ENCODE measurements at places on chromosomes 4 and X.

DNA sequence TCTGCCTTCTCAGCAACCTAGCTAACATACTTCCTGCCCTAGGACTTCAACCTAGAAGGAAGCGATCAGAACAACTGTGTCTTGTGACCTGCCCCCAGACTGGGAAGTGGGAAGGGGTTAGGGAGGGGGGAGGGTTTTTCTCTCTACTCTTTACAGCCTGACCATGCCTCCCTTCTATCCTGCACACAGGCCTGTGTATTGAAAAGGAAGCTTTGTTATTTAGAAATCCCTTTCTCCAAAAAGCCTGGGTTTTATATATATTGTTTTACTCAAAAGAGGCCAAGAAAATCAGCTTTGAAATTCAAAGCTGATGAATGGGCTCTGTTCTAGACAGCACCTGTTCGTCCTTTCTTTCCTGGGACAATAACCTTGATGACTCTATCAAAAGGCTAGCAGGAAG lies 35.2 kb upstream of the SMS start:
- DNase-seq, result no peak

GRCh38 chr4:164924670-164925238 lies 47.8 kb downstream of the APELA start:
- no peak for DNase-seq

GRCh38 chr4:54109241-54110018 lies 9.5 kb downstream of the GSX2 start:
- DNase-seq, result no peak

GRCh38 chrX:26925088-26925487 lies 538.1 kb downstream of the PPP4R3C start:
- no peak for DNase-seq

DNA sequence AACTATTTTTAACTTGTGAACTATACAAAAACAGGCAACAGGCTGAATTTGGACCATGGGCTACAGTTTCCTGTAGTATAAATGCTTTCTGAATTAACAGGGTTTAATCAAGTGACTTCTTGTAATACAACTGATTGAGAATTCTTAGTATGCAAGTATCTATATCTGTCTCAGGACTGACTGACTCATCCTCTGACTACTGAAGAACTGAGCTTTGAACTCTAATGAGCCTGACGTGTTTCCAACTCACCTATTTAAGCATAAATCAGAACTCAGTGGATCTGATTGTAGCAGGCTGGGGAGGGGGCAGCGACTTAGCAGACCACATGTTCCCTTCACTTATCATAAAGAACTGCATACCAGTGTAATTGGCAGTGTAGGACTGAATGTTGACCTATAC lies 7.8 kb downstream of the SPATA4 start:
- DNase-seq, result no peak

- DNase-seq, result no peak
Observed at GRCh38 chrX:12058087-12058486, 80.2 kb upstream of the FRMPD4 start.

DNA sequence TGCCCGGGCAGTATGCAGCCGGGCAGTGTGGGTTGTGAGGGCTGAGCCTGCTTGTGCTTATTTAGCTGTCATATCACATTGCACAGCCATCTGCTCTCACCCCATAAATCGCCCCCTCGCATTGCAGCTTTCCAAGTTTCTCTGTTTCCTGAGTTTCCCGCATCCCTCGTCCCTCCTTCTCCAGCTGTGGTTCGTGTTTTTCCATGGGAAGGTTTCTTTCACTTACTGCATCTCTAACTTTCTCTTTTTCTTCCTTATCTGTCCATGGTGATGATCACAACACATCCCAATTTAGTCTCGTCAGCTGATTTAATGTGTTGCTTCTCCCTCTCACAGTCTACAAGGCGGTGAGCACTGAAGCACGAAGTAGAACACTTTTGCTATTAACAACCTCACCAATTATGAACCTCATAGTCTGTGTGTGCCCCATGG lies 118.1 kb downstream of the ENPP6 start:
- DNase-seq, result no peak

GRCh38 chr4:119722670-119723069 lies 94.1 kb upstream of the PDE5A start:
- DNase-seq, result no peak

DNA sequence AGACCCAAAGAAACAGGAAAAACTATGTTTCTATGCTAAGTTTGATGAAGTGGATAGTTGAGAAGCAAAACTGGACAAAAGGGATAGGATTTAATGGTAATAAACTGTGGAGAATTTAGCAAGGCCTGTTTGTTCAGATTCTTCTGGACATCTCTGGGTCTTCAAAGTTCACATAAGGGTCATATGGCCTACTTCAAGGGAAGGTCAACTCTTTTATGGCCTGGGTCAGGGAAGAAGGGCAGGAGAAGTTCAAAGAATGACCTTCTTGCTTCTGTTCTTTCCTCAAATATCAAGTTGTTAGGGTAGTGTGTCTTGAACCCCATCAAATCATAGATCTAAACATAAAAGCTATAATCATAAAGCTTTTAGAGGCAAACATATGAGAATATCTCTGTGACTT lies 102.7 kb downstream of the SOWAHB start:
- no peak for DNase-seq

DNA sequence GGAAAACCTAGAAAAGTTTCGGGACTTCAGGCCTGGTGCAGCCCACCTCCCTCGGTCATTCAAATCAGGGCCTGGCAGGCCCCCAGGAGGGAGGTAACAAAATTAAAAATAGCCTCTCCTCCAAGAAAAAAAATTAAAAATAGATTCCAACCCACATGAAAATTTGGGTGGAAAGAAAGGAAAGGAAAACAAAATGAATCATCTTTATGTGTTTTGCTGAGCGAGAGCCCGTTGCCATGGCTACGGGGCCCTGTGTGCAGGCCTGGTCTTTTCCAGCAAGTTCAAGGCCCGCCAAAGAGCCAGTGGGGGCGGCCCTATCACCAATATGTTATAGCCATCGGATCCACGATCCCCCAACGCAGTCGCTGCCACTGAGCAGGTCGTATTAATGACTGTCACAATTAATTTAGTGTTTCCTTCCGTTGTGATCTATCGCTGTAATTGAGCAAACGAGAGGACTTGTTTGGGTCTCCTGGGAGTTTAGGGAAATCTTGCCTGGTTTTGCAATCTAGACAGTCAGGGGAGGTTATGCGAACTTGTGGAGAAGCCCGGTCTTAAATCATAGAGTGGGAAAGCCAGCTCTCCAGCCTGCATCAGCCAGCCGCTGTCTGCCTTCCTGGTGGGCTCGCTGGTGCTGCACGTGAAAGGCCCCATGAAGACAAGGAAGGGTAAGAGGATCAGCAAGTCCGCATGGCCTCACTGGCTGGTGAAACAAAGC lies 452.4 kb downstream of the BCOR start:
- DNase-seq, result no peak

DNA sequence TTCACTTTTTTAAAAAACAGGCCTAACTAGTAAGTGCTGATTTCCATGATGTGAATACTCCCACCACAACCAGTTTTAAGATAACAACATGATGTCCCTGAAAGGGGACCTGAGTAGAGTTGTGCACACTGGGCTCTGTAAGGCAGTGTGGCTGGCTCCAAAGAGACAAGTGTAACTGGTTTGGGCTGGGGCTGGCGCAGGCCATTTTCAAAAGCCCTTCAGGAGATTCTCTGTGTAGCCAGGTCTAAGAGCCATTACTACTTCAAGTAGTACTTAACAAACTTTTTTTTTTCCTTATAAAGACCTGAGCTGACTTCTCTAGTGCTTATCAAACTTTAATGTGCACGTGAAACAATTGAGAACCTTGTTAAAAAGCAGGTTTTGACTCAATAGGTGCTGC lies 4.3 kb downstream of the QRFPR start:
- DNase-seq, result no peak

DNA sequence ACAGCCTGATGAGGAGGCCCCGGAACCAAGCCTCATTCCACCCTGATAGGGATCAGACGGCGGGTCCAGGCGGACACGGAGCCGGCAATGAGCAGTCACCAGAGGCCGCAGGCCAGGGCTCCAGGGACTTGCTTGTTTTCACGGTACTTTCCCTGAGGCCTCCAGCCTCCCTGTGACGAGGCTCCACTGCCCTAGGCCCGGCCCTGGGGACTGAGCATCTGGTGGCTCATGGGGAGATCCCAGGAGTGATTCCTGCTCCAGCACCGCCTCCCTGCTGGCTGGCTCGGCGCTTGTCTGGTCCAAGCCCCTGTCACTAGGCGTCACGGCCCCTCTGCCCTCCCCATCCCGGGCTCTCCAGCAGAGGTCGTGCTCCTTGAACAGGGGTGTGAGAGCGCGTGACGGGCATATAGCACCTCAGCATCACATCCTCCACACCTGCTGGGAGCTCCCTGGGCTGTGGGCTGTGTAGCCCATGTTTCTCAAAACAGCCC lies 14.1 kb downstream of the HTRA3 start:
- DNase-seq, result no peak

- DNase-seq, result no peak
Observed at GRCh38 chrX:17120816-17121215, 174.4 kb downstream of the REPS2 start.

GRCh38 chrX:15607067-15607466 lies 6.3 kb upstream of the ACE2 start:
- peak; percentile 8 for DNase-seq

- DNase-seq, result peak; percentile 28
Observed at GRCh38 chr4:67714248-67714583, 13.3 kb upstream of the UBA6 start.

GRCh38 chr4:148162991-148163390 lies 279.2 kb downstream of the NR3C2 start:
- no peak for DNase-seq

GRCh38 chrX:109472939-109473735 lies 8.7 kb downstream of the GUCY2F start:
- peak; percentile 30 for DNase-seq

DNA sequence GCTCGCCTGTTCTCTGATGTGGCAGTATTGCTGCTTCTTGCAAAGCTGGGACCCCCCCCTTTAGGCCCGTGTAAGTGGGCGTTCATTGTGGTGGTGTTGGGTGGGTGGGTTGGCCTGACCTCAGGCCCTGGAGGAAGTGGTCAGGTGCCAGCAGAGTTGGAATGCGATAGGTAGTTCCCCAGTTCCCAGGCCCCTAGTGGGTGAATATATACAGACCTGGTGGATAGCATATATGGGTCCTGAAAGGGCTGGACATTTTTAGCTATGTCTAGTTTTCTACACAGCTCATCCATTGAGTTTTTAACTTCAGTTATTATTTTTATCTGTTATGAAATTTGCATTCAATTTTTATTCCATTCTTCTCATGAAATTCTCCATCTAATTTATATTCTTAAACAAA lies 35.8 kb upstream of the UCP1 start:
- no peak for DNase-seq

DNA sequence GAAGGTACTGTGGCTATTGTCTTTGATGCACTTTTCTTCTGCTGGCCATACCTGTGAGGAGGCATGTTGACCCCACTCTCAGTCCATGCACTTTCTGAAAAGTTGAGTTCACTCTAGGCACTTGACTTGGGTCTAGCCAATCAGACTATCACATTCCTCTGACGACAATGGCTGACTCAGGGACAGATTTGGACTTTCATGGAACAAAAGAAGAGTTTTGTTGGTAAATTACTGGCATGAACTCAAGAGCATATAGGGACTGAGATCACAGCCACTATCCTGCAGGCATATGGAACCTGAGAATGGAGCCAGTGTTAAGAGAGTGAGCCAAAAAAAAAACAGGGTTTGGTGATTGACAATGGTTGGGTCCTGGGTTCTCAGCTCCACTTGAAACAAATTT lies 24.6 kb upstream of the CXCL6 start:
- no peak for DNase-seq

- DNase-seq, result no peak
Observed at GRCh38 chrX:113833096-113834055, 750.5 kb upstream of the HTR2C start.

Measured in inflammatory macrophage treated with lipopolysaccharide for 1 hour (primary cell).